Pancreas (tissue), 10 donors: ENCODE measurements at places on chromosomes 2 and 18. TPM values are rescaled to one million over a fixed set of nuclear protein-coding genes. Genes with fewer than 3 reads are reported as not detected.

Gene WNT10A
- total RNA-seq = not detected

Gene CNTNAP5
- 0.09 TPM for total RNA-seq

Gene GLB1L
- 1.8 TPM for total RNA-seq

Gene CD28
- total RNA-seq = 0.31 TPM

Gene DAPL1
- 3.3 TPM for total RNA-seq

Gene ABCB11
- not detected for total RNA-seq

Gene TIMM21
- 12.1 TPM for total RNA-seq

Gene BBS5
- total RNA-seq = 3.8 TPM

Gene GPAT2
- 0.23 TPM for total RNA-seq

Gene CHRNA1
- total RNA-seq = not detected

Gene ASNSD1
- 15.2 TPM for total RNA-seq

Gene MDH1B
- 0.51 TPM for total RNA-seq

Gene DRC1
- total RNA-seq = not detected

Gene SERPINB7
- total RNA-seq = not detected

Gene GULP1
- total RNA-seq = 15.5 TPM

Gene PSMA8
- not detected for total RNA-seq

Gene IL1RL2
- total RNA-seq = 0.52 TPM

Gene GALR1
- total RNA-seq = not detected

Gene CCDC138
- total RNA-seq = 1.7 TPM

Gene PLCD4
- total RNA-seq = 0.28 TPM

Gene ABCG5
- not detected for total RNA-seq

Gene ACTR1B
- total RNA-seq = 50.9 TPM

Gene CNPPD1
- total RNA-seq = 22.4 TPM

Gene DUSP2
- total RNA-seq = 1.2 TPM

Gene PARD3B
- 13.5 TPM for total RNA-seq

Gene HOXD10
- total RNA-seq = not detected

Gene ARHGAP15
- total RNA-seq = 0.83 TPM

Gene SERPINB10
- total RNA-seq = not detected

Gene COBLL1
- 74.5 TPM for total RNA-seq

Gene HSPE1
- 17.1 TPM for total RNA-seq

Gene APCDD1
- 21.9 TPM for total RNA-seq

Gene TLX2
- not detected for total RNA-seq

Gene DES
- total RNA-seq = 1.2 TPM

Gene TGOLN2
- total RNA-seq = 74.7 TPM

Gene MYL1
- total RNA-seq = not detected

Gene POTEJ
- 0.06 TPM for total RNA-seq

Gene ARID5A
- 3.3 TPM for total RNA-seq
